ENCODE measurements at places on chromosomes 5 and 9.

- no peak for DNase-seq
Observed at GRCh38 chr9:4320021-4320420, 20.2 kb upstream of the GLIS3 start.

DNA sequence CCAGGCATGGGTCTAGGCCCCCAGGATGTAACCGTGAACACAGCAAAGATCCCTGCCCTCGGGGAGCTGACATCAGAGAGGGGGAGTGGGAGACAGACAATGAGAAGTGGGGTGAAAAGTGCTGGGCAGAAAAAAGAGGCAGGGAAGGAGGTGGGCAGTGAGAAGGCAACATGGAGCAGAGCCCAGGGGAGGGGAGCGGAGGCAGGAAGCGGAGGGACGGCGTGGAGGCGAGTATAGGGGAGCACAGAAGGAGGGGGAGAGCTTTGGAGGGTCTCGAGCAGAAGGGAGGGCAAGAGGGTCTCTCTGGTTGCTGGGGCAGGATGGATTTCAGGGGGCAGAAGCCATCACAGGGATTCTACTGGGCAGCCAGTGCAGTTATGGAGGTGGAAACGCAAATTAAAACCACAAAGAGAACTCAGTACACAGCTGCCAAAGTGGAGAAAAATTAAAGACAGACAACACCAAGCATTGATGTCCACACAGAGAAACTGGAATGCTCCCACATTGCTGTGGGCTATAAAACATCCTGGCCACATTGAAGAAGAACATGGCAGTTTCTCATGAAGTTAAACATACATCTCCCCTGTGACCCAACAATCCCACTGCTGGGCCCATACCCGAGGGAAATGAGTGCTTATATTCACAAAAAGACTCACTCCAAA lies 21.1 kb upstream of the LAMC3 start:
- no peak for DNase-seq

DNA sequence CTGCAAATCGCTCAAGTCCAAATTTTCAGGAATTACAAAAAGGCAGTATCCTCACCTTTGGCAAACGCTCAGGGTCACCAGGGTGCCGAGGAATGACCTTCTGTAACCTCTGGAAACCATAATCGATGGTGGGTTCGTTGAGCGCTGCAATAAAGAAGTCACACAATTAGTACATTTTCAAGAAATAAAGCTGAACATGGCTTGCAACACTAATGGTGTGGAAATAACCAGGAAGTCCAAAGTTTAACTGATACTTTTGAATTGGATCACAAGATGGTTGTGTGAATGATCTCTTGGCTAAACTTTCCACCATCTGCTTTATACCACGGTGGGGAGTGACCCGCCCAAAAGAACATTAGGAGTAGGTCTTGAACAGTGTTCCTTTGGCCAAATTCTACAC lies 368.7 kb downstream of the EBF1 start:
- DNase-seq, result no peak

DNA sequence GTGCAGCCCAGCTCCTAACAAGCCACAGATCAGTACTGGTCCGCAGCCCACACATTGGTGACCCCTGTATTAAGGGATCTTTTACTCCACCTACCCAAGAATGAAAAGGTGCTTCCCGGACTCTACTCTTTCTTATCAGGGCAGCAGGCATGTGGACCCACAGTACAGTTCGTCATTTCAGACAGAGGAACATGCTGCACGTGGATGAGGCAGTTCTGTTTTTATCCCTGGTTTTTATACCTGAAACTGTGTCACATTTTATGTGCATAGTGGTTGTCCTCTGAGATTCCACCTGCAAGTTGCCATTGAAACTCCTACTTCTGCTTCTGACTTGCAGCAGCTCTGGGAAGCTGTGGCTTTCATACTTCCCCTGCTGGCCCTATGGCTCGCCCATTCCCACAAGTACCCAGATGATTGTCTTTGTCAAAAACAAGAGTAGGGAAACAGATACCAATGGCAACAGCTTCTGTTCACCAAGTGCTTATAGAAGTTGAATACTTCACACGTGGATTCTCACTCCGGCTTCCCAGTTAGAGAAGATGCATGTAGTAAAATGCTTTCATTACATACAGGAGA lies 208.0 kb downstream of the TRIO start:
- no peak for DNase-seq

GRCh38 chr5:94181895-94182294 lies 436.5 kb downstream of the KIAA0825 start:
- no peak for DNase-seq

GRCh38 chr9:129930743-129931142 lies 95.5 kb downstream of the USP20 start:
- DNase-seq, result no peak

- DNase-seq, result no peak
Observed at GRCh38 chr9:7088611-7089010, 330.8 kb downstream of the KDM4C start.

DNA sequence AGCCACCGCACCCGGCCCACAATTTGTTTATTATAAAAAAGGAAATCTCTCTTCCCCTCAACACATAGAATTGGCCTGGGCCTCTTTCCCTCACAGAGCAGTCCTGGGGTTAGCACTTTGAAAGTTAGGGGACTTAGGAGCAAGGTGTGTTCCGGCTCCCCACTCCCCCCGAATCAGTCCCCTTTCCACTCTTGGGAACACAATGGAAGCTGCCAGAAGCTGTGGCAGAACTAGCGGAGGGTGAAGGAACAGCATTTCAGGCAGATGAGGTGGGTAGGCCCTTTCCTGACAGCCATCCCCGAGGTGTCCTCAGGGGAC lies 16.4 kb upstream of the C5orf47 start:
- DNase-seq, result no peak

GRCh38 chr9:101791938-101792337 lies 53.5 kb upstream of the GRIN3A start:
- DNase-seq, result no peak

DNA sequence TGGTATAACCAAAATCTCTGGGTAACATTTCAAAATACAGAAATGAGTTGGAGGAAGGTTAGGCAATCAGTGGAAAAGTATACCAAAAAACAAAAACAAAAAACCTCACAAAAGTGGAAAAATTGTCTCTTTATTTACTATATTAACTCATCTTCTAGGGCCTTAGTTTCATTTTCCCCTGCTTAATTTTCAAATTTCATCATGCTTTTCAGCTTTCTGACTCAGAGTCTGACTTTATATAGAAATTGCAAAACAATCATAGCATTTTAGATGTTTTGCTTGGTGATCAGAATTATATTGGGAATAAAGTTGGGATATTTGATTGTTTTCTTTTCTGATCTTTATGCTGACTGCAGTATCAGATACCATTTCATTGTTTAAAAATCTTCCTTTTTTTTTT lies 257.0 kb upstream of the PRR16 start:
- no peak for DNase-seq

DNA sequence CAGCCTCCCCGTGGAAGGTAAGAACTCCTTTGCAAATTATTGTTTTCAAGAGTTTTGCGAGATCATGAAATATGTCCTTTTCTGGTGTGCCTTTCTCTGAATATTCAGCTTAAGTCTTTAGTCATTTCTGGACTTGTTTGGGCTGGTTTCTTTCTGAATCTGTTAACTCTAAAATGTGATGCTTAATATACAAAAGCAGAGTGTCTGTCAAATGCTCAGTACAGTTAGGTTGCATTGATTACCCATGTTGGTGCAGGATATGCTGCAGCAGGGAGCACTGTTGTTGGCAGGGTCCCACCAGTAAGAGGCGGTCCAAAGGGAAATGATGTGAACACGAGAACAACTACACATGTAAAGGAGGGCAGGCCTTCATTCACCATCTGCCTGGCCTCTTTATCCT lies 47.7 kb downstream of the SPTAN1 start:
- DNase-seq, result no peak
